Activated CD8-positive, alpha-beta memory T cell treated with anti-CD3 and anti-CD28 coated beads for 36 hours (primary cell): ENCODE measurements at places on chromosomes 11 and 22. TPM values are rescaled to one million over a fixed set of nuclear protein-coding genes. Genes with fewer than 3 reads are reported as not detected.

The BIK gene
- total RNA-seq: 3.5 TPM

The ACCS gene
- total RNA-seq: 2.1 TPM

The TSPAN32 gene
- 2.9 TPM for total RNA-seq

The ELF5 gene
- not detected for total RNA-seq

The CYB5R2 gene
- total RNA-seq: 3.8 TPM

The CCDC188 gene
- not detected for total RNA-seq

The OR8D1 gene
- total RNA-seq: not detected
